ENCODE measurements at places on chromosomes 3 and 15.

DNA sequence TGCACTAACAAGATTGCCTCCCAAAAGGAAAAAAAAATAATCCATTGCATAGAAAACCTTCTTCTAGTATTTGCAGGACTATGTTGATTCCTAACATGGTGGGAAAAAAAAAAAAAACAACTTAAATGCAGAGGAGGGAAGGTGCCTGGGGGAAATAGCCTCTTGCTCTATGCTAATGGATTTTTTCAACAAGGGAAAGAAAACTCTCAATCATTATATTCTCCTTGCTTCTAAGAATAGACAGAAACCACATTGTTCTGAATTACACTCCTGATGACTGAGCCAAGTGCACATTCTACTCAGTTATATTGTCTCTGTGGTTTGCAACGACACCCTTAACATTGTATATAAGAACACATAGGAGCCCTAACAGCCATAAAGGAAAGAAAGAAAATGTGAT is 760.2 kb downstream of the NAALADL2 start:
- no peak for DNase-seq

DNA sequence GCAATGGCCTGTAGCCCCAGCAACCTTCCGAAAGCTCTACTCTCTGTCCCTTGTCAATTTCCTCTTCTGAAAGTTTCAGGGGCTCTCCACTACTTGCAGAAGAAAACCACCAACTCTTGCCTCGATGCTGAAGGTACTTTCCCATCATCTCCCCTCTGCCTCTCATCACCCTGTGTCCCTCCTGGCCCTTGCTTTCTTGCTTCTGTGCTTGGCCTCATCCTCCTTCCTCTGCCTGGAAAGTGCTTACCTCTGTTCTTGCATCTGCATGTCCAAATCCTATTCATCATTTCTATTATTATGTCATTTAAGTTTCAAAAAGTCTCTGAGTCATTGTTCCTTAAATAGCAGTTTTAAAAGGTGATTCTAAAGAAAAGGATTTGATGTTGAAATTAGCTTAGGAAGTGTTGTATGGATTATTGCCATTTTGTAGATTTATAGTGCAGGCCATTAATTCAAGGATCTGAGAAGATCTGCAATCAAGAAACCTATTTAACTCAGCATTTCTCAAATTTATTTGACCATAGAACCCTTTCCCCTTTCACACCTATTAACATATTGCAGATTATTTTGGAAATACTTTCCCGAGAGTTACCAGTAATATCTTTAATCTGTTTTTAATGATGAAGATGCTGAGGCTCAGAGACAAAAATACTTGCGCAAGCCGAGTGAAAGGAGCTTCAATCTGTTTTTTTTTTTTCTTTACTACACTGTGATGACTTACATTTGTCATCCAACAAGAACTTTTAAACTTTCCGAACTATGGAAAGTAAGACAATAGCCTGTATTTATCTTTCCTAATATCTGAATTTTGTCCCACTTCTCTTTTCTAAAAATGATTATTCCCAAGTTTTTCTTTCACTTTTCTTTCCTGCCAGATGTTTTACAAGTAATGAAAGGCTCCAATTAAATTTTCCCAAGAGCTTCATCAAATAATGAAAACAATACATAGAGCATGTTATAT is 22.3 kb upstream of the CFAP161 start:
- no peak for DNase-seq

- DNase-seq = no peak
Measured at GRCh38 chr15:77296773-77297337, 123.0 kb downstream of the PEAK1 start.

DNA sequence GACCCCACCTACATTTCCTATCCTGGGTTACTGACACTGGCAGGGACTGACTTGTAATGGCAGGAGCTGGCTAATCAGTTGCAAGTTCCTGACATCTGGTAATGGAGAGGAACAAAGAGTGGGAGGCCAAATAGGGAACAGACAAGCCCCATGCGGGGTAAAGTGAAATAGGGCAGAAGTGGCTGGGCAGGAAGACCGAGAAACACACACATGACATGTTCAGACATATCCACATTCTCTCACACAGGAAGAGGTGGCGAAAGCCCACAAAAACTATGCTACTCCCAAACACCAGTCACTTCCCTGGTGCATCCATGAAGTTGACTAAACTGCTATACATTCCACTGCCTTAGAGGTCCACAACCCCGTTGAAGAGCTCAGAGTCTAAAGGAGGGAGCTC is 394.1 kb upstream of the TBL1XR1 start:
- no peak for DNase-seq

GRCh38 chr15:44738340-44738984 is 2.1 kb downstream of the TRIM69 start:
- no peak for DNase-seq

DNA sequence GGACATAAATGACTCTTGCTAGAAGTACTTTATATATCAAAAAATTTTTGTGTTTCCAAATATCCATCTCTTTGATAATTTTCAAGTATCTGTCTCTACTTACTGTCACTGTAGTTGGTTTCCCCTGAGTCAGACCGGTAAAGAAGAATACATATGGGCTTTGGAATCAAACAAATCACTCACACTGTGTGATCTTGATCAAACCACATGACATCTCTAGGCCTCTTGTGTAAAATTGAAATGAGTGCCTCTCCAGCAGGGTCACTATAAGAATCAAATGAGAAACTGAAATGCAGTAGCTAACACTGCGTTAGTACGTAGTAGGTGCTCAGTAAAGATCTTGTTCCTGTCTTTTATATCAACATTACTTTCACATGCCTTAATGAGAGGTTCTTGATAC is 314.6 kb upstream of the STT3B start:
- DNase-seq = no peak

- no peak for DNase-seq
Measured at GRCh38 chr3:38829404-38829803, 13.4 kb upstream of the SCN10A start.

DNA sequence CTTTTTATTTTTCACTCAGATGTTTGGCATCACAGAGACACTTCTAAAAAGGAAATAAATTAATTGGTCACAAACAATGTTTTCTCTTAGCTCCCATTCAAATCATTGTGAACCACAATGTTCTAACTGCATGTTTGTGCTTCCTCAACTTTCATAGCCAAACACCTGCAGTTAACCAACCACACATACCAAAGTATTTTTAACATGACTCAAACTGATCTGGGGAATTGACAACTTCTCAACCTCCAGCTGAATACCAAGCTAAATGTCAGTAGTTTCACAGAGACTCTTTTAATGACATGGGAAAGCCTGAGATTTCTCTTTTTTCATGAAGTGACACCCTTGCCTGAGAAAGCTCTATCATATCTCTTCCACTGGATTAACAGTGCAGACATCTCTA is 217.9 kb upstream of the MME start:
- DNase-seq = no peak

DNA sequence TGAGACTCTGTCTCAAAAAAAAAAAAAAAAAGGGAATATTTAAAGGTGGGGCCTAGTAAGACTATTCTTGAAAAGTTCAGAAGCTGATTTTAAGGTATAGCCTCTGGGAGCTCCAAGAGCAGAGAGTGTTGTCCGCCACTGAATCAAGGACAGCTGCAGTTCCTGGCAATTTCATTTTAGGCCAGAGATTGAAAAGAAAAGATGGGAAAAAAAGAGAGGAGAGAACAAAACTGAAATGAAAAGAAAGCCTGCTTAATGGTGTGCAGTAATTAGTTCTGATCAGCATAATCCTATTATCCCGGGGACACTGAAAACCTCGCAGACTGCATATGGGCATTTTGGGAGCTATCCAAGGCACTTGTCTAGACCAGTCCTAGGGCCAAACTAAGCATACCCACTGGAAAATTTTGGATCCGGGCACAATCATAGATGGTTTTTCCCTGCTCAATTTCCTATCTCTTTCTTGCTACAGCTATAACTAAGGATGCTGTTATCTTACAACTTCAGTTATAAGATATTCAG is 43.2 kb downstream of the EHHADH start:
- no peak for DNase-seq

DNA sequence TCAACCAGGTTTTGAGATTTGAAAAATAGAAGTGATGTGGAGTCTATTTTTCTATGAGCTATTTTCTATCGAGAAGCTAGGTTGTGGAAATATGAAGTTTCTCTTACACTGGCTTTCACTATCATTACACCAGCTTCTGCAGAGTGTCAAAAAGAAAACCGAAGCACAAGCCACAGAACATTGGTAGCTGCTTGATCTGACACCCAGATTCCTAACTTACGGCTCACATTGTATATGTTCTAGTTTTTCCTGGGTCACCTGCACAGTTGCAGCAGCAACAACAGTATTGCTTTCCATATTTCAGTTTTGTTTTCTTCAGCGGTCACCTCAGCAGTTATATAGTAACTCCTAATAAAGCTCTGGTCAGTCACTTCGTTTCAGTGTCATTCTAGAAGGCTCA is 790.1 kb downstream of the PLOD2 start:
- no peak for DNase-seq

DNA sequence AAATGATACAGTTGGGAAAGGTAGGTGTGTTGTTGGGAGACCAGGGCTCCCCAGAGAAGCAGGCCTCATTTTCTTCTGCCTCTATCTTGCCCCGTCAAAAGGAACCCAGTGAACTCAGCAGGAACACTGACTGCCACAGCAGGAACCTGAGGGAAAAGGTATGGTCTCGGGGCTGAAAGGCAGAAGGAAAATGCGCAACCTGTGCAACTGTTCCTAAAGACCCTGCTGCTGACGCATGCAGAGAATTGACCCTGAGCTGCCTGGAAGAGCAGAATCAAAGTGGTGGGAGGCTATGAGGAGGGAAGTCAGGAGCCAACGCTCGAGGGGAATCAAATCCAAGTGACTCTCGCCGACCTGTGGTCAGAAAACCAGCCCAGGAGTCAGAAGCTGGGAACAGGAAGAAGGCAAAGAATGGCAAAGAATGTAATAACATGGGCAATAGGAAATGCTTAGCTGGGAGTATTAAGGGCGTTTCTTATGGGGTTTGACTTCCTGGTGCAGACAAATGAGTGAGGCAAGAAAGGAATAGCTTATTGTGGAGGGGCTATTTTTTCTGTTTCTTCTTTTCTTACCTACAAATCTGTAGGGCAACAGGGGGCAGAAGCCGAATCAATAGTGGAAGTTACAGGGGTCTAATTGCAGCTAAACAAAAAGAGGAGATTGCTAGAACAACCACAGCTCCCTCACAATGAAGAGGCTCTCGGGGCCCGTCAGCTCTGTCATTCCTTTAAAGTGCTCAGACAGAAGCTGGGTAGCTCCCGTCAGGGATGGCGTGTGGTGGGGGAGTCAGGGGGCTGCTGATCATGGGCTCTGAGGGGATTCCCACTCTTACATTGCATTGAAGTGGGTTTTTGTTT is 65.4 kb upstream of the DLG1 start:
- peak; percentile 51 for DNase-seq

- no peak for DNase-seq
Measured at GRCh38 chr3:60010781-60011180, 961.0 kb upstream of the CFAP20DC start.

- DNase-seq = no peak
Measured at GRCh38 chr3:40605960-40606359, 81.2 kb downstream of the ZNF621 start.

- DNase-seq = peak; percentile 56
Measured at GRCh38 chr3:52535411-52536111, 844 bp upstream of the UQCC5 start.

GRCh38 chr3:171274222-171274621 is 186.0 kb downstream of the TNIK start:
- no peak for DNase-seq

DNA sequence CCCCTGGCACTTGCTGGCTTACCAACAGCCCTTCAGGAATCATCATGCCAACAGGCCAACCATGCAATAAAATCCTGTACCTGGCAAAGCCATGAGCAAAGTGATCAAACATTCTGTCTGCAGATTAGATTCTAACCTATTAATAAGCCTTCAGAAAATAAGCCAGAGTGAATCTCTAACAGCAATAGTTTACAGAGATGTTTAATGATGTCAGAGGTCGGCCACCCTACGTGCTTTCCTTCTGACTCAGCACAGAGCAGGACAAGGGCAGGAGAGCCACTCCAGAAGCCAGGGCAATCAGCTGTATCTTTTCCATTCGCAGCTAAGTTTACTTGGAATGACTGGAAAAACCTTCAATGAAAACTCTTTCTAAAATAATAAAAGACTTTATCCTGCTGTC is 13.1 kb downstream of the COL8A1 start:
- DNase-seq = no peak

Data from spleen (tissue), 13 donors.